ENCODE measurements at places on chromosomes 3 and 15. TPM values are rescaled to one million over a fixed set of nuclear protein-coding genes. Genes with fewer than 3 reads are reported as not detected.

BSN gene
- 46.9 TPM for total RNA-seq

CFAP100 gene
- total RNA-seq = not detected

ZNF662 gene
- 16.3 TPM for total RNA-seq

GADL1 gene
- total RNA-seq = not detected

BNC1 gene
- total RNA-seq = 1.1 TPM

ADIPOQ gene
- 0.15 TPM for total RNA-seq

ITIH1 gene
- not detected for total RNA-seq

C3orf49 gene
- total RNA-seq = not detected

LAMB2 gene
- 16.6 TPM for total RNA-seq

GRCh38 chr3:25503898-25504301 lies 75.8 kb downstream of the RARB start:
- DNase-seq = no peak
- H3K27ac ChIP-seq = no peak overlapping the region
- no peak overlapping the region for H3K4me3 ChIP-seq
- no peaks in the 10 kb centered on the region for H3K27me3 ChIP-seq
- H3K36me3 ChIP-seq = no peaks in the 10 kb centered on the region

DNA sequence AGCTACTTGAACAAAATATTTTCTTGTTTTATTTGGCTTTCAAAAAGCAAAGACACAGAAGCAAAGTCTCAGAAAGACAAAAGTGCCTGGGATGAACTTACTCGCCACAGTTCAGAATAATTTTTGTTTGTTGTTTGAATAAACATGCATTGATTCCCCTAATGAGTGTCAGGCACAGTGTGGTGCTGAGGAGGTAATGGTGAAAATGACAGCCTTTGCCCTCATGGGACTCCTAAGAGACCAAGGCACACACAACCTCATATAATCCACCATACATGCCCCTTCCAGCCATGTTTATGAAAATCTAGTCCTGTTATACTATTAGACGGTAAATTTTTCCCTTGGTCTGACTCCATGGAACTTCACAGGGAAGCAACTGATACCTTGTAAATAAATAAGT lies 2.5 kb downstream of the GOLIM4 start:
- H3K4me1 ChIP-seq = peaks cover 26% of the 10 kb centered on the region
- H3K36me3 ChIP-seq = no peaks in the 10 kb centered on the region
- peak overlapping the region; percentile 1 for H3K27ac ChIP-seq
- peaks cover 6% of the 10 kb centered on the region for H3K27me3 ChIP-seq
- peak overlapping the region; percentile 96 for H3K4me3 ChIP-seq

DNA sequence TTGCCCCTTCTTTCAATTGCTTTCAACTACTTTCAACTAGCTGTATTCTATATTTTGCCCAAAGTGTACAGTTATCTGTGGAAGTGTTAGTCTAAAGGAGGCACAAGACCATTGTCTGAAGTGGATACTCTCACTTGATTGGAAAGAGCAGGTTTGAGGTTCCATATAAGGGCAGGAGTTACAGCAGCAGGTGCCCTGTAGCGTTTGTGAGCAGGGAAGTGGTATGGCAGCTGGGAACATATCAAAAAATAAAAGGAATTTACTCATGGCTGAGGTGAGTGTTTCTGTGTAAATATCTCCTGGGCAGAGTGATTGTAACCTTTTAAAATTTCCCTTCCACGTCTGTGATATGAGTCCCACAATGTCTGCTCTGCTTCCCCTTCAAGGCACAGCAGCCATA lies 38.5 kb upstream of the DNAJC13 start:
- no peak for DNase-seq
- H3K27ac ChIP-seq = no peak overlapping the region
- no peak overlapping the region for H3K4me3 ChIP-seq

GRCh38 chr15:83248151-83249029 lies 36.1 kb downstream of the BNC1 start:
- H3K4me3 ChIP-seq = no peak overlapping the region
- H3K27me3 ChIP-seq = peaks cover 5% of the 10 kb centered on the region
- no peaks in the 10 kb centered on the region for H3K36me3 ChIP-seq
- H3K4me1 ChIP-seq = no peaks in the 10 kb centered on the region
- H3K27ac ChIP-seq = no peak overlapping the region
- DNase-seq = no peak

DNA sequence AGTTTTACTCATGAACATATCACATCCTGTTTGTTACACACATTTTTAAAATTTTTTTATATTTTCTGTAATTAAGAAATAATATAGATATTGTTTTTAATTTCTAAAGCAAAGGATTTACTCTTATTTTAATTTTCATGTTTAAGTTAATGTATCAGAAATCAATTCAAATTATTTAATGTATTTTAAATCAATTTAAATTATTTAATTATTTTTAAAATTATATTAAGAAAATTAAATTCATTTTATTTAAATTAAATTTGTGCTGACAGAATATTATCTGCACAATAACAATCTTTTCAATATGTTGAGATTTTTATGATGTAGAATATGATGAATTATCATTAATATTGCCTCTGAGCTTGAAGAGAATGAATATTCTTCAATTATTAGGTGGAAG lies 681.2 kb upstream of the ALCAM start:
- no peaks in the 10 kb centered on the region for H3K27me3 ChIP-seq
- H3K4me3 ChIP-seq = no peak overlapping the region
- H3K4me1 ChIP-seq = no peaks in the 10 kb centered on the region
- H3K36me3 ChIP-seq = no peaks in the 10 kb centered on the region

DNA sequence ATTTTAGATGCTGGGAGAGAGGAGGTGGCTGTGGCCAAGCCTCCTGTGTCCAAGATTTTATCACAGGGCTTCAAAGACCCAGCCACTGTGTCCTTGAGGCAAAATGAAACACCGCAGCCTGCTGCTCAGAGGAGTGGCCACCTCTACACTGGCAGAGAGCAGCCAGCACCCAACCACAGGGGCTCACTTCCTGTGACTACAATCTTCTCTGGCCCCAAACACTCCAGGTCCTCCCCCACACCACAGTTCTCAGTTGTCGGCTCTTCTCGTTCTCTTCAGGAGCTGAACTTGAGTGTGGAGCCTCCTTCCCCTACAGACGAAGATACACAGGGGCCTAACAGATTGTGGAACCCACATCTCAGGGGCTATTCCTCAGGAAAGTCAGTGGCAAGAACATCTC lies 45.6 kb downstream of the CDAN1 start:
- no peak overlapping the region for H3K4me3 ChIP-seq
- no peaks in the 10 kb centered on the region for H3K4me1 ChIP-seq
- H3K27ac ChIP-seq = no peak overlapping the region
- no peak for DNase-seq
- H3K27me3 ChIP-seq = peaks cover 3% of the 10 kb centered on the region
- H3K36me3 ChIP-seq = peaks cover 14% of the 10 kb centered on the region

GRCh38 chr3:189569473-189569872 lies 61.7 kb upstream of the TP63 start:
- H3K4me1 ChIP-seq = no peaks in the 10 kb centered on the region
- no peaks in the 10 kb centered on the region for H3K36me3 ChIP-seq
- no peak overlapping the region for H3K27ac ChIP-seq
- DNase-seq = no peak
- peaks cover 1% of the 10 kb centered on the region for H3K27me3 ChIP-seq

DNA sequence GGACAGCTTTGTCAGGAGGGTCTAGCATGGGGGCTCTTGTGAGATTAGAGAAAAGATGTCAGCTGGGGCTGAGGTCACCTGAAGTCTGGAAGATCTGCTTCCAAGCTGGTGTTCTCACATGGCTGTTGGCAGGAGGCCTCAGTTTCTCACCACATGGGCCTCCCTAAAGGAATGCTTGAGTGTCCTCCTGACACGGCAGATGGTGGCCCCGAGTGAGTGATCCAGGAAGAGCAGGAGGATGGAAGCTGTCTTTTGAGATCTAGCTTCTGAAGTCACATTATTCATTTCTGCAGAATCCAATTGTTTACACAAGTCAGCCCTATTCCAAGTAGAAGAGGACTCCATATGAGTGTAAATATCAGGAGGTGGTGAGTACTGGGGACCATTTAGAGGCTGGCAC lies 344.0 kb upstream of the PROK2 start:
- no peaks in the 10 kb centered on the region for H3K4me1 ChIP-seq
- no peak overlapping the region for H3K27ac ChIP-seq
- peaks cover 2% of the 10 kb centered on the region for H3K27me3 ChIP-seq
- H3K4me3 ChIP-seq = no peak overlapping the region
- DNase-seq = no peak

DNA sequence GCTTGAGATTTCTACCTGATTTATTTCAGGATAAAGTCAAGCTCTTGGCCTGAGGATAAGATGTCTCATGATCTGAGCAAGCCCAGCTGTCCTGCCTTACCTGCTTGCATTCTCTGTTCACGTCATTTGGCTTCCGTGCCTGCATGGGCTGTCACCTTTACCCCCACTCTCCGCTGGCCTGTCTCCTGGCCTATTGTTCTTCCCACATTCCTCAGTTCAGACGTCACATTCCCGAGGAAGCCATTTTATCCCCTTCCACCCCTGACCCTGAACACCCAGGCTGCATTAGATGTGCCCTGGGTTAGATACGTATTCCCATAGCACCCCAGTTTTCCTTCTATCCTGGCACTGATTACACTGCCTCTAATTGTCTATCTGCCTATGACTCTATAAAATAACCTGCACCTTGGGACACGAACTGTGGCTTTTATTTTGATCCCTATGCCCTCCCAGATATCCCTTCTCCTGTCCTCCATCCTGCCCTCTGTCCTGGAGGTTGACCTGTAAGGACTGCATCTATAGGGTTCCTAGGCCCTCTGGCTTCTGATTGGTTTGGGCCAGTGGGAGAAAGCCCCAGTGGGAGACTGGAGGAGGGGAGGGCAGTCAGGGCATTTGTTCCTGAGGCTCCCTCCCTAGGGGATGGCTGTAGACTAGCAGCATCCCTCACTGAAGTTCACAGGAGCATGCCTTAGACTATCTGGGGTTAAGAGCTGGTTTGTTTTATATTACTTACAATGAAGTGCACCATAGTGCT lies 19.2 kb upstream of the UBE2Q2 start:
- peaks cover 7% of the 10 kb centered on the region for H3K4me1 ChIP-seq
- DNase-seq = no peak
- peaks cover 4% of the 10 kb centered on the region for H3K27me3 ChIP-seq
- H3K36me3 ChIP-seq = no peaks in the 10 kb centered on the region

GRCh38 chr3:135514060-135514448 lies 451.5 kb upstream of the PPP2R3A start:
- peaks cover 2% of the 10 kb centered on the region for H3K27me3 ChIP-seq
- H3K4me3 ChIP-seq = no peak overlapping the region
- H3K27ac ChIP-seq = no peak overlapping the region
- H3K4me1 ChIP-seq = no peaks in the 10 kb centered on the region

DNA sequence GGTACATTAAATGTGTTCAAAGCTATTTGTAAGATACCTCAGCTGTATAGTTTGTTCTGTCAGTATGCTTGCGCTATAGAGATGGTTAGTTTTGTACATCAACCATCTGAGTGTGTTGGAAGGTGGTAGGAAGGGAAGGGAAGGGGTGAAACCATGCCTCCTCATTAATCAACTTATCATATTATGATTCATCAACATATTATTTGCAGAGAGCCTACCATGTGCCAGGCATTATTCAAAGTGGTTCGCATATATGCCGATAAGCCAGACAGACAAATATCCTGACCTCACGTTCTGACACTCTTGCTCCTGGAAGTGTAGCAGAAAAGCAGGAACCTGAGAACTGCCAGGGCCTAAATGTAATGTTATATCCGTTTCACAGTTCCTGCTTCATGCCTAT lies 248.1 kb upstream of the NR2E3 start:
- H3K27me3 ChIP-seq = no peaks in the 10 kb centered on the region
- no peak overlapping the region for H3K27ac ChIP-seq
- H3K4me1 ChIP-seq = no peaks in the 10 kb centered on the region
- no peak for DNase-seq
- peaks cover 5% of the 10 kb centered on the region for H3K36me3 ChIP-seq

DNA sequence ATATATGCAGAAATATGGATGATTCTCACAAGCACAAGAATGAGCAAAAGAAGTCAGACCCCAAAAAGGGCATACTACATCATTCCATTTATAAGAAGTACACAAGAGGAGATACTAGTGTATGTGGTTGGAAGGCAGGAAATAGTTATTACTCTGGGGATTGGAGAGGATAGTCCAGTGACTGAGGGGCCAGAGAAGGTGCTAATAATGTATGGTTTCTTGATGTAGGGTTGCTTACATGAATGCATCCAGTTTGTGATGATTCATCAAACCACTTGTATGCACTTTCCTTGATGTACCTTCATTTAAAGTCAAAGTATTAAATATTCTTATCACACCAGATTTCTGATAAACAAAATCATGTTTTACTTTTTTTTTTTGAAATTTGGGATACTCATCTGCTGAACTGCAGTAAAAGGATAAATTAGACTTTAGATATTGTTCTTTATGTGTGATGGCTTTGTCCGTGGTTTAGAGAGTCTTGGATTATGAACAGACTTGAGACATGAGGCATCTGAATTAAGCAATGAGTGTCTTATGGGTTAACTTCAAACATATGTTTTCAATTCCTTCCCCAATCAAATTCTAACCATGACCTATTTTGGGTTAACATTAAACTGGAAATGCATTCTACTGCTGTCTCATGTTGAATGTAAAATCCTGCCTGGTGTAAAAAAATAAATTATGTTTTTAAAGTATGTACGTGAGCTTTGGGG lies 171.2 kb downstream of the SEMA6D start:
- no peak overlapping the region for H3K27ac ChIP-seq
- peaks cover 4% of the 10 kb centered on the region for H3K36me3 ChIP-seq
- peaks cover 22% of the 10 kb centered on the region for H3K4me1 ChIP-seq

- DNase-seq = no peak
- peaks cover 14% of the 10 kb centered on the region for H3K27me3 ChIP-seq
- H3K4me1 ChIP-seq = peaks cover 47% of the 10 kb centered on the region
Observed at GRCh38 chr3:32403663-32404062, 12.0 kb downstream of the CMTM7 start.

- H3K36me3 ChIP-seq = no peaks in the 10 kb centered on the region
- H3K4me3 ChIP-seq = no peak overlapping the region
- H3K27ac ChIP-seq = no peak overlapping the region
- no peak for DNase-seq
- H3K27me3 ChIP-seq = no peaks in the 10 kb centered on the region
Observed at GRCh38 chr3:108320746-108321350, 24.5 kb downstream of the HHLA2 start.

GRCh38 chr3:8846176-8846575 lies 76.8 kb upstream of the OXTR start:
- no peak overlapping the region for H3K27ac ChIP-seq
- H3K27me3 ChIP-seq = no peaks in the 10 kb centered on the region
- H3K4me1 ChIP-seq = no peaks in the 10 kb centered on the region
- peaks cover 5% of the 10 kb centered on the region for H3K36me3 ChIP-seq
- DNase-seq = no peak
- H3K4me3 ChIP-seq = no peak overlapping the region

DNA sequence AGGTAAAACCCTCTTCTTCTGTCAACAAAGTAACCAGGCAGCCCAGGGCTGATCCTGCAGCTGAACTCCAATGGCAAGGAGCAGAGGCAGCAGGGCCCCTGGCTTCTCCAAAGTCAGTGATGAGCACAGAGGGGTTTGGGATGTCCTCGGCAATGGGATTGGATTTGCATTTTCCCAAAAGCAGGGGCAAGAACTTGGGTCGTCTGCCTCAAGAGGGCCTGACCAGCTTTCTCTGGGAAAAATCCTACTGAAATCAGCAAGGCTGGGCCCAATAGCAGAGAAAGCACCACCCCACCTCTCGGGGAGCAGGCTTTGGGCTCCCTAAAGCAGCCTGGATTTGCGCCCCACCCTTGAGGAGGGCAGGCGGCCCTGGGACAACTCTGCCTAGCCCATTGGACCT lies 210.0 kb upstream of the IGF1R start:
- no peak for DNase-seq
- H3K4me3 ChIP-seq = no peak overlapping the region
- peaks cover 3% of the 10 kb centered on the region for H3K4me1 ChIP-seq
